SK-N-SH (cell line): ENCODE measurements at places on chromosomes 7 and 10.

DNA sequence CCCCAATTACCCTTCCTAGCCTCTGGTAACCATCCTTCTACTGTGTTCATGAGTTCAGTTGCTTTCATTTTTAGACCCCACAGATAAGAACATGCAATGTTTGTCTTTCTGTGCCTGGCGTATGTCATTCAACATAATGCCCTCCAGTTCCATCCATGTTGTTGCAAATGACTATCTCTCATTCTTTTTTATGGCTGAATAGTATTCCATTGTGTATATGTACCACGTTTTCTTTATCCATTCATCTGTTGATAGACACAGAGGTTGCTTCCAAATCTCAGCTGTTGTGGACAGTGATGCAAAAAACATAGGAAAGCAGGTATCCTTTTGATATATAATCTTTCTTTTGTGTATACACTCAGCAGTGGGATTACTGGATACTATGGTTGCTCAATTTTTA, 51.2 kb downstream of the RAPGEF5 start:
- no peak for DNase-seq

- DNase-seq, result no peak
Observed at GRCh38 chr7:134643131-134643530, 3.5 kb upstream of the BPGM start.

GRCh38 chr7:55873765-55874164, 11.2 kb upstream of the SEPTIN14 start:
- no peak for DNase-seq

GRCh38 chr10:112958275-112958995, 8.4 kb downstream of the TCF7L2 start:
- DNase-seq, result no peak

DNA sequence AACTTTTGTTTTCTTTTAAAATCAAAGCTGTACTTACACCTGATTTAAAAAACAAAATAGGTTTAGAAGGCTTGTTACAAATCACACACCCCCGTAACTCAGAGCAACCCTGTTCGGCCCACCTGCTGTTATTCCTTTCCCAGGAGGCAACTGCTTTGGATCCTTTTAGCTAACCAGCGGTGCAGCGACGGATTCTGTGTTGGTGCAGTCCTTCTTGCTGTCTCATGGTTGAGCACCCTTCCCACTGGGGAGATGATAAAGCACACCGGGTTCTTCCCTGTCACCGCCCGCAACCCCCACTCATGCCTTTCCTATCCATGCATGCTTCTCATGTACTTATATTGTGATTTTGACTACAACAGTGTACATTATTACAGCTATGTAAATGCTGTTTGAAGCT, 24.8 kb upstream of the MKI67 start:
- no peak for DNase-seq

GRCh38 chr10:34107626-34108516, 707.2 kb downstream of the PARD3 start:
- no peak for DNase-seq

- DNase-seq, result no peak
Observed at GRCh38 chr10:102633848-102634247, 10.4 kb upstream of the TRIM8 start.

DNA sequence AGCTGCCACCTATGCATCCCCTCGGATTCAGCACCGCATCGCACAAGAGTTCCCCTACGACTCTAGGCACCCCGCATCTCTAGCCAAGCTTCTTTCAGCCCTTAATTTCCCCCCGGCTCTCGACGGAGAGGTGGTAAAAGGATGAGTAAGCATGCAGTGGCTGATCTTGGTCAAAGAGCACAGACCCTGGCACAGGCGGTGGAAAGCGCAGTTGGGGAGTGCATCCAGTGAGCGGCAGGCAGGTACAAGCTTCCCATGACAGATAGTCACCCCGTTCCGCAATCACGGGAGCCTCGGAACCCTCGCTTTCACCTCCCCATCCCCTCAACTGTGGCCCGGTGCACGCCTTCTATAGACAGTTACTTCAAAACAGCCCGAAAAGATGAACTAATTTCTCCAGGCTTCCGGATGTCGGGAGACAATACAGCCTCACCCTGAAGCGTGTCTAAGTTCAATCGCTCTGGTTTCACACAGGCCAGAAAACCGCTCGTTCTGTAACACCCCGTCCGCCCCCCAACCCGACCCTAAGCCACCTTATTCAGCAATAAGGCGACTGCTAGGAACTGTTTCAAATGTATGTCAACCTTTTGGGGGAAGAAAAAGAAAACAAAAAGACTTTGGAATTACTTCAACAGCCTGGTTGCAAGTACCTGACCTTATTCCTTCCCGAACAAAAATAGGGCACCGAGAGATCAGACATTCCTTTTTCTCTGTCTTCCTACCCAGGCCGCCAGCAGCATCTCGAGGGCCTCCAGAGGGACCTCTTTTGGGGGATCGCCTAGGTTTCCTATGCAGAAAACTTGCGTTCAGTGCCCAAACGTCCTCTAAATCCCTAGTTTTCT, 1.4 kb downstream of the RHEB start:
- peak; percentile 50 for DNase-seq

- no peak for DNase-seq
Observed at GRCh38 chr10:103519798-103520197, 26.3 kb downstream of the NEURL1 start.

- DNase-seq, result no peak
Observed at GRCh38 chr10:78944723-78945312, 123.9 kb upstream of the ZMIZ1 start.

DNA sequence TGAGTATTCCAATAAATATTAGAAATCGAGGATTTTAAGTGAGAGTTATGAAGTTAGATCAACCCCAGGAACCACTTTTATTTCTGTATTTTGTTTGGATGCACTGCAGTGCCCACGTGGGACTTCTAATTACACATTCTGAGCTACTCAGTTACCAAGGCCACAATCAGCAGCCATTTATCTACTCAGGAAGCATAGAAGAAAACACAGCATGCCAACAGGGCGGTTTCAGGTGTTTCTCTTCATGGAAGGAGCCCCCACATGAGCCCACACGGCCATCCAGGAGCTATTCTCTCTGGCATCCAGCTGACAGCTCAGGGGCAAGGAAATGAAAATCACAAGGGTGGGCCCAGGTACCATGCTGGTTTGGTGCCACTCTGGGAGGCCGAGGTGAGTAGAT, 266.5 kb upstream of the MKLN1 start:
- no peak for DNase-seq

DNA sequence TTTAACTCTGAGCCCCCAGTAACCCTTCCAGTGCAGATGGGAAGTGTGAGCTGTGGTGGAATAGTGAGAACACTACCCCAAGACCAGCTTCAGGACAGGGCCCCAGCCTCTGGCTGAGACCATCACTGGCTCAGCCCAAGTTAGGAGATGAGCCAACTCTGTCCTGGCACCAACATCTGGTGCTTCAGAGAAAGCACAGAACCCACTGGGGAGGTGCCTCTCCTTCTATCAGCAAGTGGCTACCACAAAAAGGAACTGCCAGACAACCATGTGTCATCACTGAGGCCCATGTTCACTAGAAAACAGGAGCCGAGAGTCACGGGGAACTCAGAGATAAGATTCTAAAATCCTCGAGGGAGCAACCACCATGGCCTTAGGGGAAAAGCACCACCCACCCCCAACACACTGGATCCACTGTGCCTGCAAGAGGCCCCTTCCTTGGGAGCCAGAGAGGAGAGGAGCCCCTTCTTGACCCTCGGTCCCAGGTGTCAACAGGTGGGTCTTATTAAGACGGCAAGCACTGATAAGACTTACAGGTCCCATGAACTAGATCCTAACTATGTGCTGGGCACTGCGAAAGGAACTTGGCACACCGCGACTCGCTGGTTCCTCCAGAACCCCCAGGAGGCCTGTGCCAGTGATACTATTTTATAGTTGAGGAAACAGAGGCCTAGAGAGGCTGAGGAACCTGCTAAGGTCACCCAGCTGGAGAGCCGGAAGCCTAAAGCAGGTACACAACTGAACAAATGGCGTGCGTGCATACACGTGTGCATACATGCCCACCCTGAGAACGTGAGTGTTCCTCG, 102.7 kb downstream of the FAM53B start:
- DNase-seq, result peak; percentile 65

DNA sequence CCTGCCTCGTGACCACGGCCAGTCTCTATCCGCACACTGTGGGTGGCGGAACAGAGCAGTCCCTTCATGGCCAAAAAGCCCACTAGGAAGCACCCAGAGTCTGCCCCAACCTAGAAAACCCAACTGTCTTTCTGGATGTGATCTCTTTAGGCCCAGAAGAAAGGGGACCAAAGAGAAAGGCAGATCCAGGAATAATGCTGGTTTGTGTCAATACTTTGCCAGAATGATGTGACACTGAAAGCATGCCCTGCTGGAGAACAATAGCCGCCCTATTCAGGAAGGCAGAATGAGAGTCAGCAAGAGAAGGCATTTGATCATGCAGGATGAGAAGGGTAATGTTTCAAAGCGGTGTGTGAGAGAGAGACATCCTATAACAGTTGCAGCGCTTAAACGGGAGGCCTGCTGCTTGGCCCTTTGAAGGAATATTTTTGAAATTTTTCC, 274.7 kb downstream of the USP6NL start:
- no peak for DNase-seq

- DNase-seq, result no peak
Observed at GRCh38 chr10:95214793-95215192, 20.8 kb downstream of the ACSM6 start.

DNA sequence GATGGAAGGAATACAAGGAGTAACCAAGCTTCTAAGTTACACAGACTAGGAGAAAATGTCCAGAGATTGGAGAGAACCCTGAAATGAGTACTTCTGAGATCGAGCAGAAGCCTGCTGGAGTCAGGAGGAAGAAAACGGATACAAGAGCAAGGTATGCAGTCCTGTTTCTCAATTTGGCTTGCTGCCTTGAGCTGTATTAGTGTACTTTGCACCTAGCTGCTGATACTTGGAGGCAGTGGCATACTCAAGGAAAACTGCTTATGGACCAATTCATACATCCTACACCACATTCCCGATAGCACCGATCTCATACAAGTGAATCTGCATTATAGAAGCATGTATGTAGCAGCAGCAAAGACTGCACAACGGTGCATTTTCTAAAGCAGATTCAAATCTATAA, 14.4 kb downstream of the PIP4K2A start:
- no peak for DNase-seq

DNA sequence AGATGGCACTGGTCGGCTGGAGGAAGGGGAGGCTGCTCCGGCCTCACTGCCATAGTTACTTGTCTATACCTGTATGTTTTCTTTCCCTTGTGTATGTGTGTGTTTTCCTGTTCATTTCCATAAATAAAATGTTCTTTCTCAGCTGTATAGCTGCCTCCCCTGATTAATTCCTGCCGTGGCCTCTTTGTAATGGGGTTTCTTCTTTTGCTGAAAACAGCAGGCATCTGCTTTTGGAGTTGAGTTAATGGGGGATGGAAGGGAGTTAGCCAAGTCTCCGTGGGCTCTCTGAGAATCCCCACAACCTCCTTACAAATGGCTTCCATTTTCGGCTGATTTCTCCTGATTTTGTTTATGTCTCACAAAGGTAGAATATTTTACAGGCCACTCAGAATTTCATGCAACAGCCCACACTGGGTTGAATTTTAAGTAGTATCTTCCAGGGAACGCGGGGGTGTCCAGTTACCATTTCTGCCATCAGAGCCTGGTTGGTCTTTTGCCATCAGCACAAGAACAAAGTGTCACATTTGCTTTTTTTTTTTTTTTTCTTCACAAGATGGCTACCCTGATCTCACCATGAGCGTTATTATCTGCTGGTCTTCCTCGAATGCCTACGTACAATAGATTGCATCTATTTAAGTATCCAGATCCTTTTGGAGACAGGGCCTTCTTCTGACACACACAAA, 88.1 kb upstream of the NRP1 start:
- no peak for DNase-seq

GRCh38 chr10:2097937-2098336, 360.6 kb upstream of the ADARB2 start:
- no peak for DNase-seq

DNA sequence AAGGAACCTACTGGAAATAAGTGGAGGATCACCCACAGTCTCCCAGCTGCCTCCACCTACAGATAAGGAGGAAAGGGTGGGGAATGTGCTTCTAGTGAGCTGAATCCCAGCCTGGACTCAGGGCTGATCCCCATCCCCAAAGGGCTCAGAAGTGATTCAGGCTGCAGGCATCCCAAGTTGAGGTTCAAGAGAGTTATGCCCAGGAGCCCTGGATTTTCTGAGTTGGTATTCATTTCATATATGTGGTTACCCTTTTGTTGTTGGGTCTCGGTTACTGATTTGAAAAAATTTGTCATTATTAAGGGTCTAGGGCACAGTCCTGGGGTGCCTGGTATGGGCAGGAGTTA, 30.0 kb upstream of the SRGN start:
- no peak for DNase-seq

GRCh38 chr10:74500816-74501215, 325.6 kb upstream of the KAT6B start:
- DNase-seq, result no peak

- DNase-seq, result no peak
Observed at GRCh38 chr7:116172353-116172752, 38.0 kb upstream of the TES start.

- DNase-seq, result no peak
Observed at GRCh38 chr7:117146059-117146458, 176.8 kb downstream of the WNT2 start.
